Activated gamma-delta T cell (primary cell): ENCODE measurements at places on chromosomes 5 and 9.

- no peak for DNase-seq
Observed at GRCh38 chr5:7851617-7852289, 820 bp upstream of the CFAP90 start.

DNA sequence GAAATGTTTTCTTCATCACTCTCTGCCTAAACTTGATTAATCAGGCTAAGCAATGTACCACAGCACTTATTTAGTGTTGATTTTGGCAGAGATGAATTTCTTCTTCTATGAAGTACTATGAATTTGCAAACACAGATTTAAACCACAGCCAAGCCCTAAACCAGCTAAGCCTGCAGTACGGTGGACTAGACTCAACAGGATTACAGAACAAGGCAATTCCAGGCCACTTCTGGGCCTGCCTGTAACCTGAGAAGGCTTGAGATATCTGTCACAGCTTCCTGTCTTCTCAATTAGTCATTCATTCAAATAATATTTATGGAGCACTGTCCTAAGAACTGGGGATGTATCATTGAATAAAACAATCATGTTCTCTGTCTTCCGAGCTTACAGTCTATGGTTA is 32.4 kb upstream of the CAST start:
- no peak for DNase-seq

DNA sequence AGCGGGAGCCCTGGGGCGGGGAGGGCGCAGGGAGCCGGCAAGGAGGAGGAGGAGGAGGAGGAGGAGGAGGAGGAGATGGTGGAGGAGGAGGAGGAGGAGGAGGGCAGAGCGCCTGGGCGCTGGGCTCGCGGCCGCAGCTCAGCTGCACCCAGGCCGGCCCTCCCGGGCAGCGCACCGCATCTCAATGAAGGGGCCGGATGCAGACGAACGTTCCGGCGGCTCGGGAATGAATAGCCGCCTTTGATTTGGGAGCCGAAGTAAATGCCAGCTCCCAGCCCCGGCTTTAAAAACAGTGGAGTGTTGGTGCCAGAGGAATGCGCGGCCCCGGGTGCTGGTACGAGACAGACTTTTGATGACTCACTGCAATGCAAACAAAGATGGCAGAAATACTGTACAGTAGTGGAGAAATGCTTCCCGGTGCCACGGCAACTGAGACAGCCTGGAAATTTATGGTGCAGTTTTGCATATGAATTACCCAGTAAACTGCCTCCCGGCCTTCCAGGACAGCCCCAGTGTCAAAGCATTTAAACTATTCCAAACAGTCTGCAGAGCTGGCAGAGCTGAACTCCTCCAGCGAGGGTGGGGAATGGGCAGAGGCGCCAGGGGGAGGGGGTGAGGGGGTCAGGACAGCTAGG is 43.1 kb downstream of the NACC2 start:
- DNase-seq = no peak

- no peak for DNase-seq
Observed at GRCh38 chr5:31983851-31984250, 190.3 kb downstream of the GOLPH3 start.

DNA sequence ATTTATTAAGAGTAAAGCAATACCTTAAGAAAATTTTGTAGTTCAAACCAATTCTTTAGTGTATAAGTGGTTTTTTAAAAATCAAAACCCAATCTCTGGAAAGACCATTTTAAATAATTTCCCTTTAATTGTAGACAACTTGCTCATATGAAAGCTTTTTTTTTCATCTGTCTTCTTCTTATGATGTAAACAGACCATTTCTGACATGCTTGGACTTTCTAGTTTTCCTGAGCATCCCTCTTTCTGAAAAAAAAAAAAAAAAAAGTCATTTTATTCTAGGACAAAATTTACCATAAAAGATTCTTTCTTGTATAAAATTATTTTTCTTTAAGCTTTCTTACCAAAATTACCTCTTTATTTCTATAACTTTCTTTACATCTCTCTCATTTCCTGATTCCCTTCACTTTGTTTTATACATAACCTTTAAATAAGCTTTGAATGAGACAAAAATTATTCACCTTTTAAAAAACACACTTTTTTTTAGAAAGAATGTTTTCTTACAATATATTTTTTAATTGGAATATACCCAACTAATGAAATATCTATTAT is 67.5 kb downstream of the COL15A1 start:
- no peak for DNase-seq

- no peak for DNase-seq
Observed at GRCh38 chr5:174188295-174188694, 142.8 kb downstream of the NSG2 start.

DNA sequence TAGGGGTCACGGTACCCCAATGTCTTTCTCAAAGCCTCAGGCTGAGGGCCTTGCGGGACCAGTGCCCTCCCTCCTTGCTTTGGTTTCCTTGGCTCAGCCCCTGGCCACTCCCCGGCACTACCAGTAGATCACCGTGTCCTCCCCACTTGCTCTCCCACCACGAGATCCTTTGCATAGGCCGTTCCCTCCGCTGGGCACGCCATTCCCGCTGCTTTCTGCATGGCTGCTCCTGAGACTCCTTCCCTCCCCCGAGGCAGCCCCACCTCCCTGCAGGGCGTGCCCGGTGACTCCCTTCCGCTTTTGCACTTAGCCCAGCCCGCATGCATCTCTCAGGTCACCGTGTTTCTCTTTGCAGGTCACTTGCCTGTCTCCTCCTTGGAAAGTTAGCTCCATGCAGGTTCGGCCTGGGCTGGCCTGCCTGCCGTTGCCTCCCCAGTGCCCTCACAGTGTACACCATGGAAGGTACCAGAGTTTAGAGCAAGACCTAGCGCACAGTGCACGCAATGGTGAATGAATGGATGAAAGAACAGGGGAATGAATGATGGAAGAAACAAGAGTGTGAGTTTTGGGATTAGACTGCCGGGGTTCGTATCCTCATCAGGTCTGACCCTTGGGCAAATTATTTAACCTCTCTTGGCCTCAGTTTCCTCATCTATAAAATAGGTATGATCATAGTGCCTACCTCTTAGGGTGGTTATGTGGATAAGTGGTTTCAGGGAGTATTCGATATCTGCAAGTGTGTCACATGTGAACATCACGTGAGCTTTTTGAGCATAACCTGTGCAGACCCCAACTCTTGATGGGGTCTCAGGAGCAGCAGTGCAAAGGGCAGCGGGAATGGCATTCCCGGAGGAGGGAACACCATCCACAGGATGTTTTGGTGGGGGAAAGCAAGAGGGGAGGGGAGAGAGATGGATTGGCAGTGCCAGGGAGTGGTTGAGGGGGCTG is 214.3 kb downstream of the C9orf50 start:
- no peak for DNase-seq

GRCh38 chr9:89213396-89213880 is 34.8 kb upstream of the SHC3 start:
- DNase-seq = no peak

DNA sequence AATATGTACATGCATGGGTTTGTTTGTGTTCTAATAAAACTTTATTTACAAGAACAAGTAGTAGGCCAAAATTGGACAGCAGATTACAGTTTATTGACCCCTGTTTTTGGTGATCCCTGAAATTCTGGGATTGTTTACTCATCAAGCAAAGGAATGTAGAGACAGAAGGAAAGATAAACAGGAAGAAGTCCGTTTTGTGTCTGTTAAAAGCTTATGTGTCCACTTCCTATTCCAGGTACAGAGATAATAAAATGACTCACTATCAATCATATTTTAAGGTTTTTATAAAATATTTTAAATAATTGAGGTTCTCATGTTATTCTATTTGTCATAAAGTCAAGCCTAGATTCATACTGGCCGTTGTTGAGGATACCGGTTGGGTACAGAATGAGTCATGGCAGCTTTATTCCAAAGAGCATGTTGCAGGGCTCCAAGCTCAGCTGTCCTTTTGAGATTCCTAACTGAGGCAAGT is 214.9 kb upstream of the DAB2 start:
- no peak for DNase-seq

- DNase-seq = no peak
Observed at GRCh38 chr5:137856201-137856600, 11.5 kb upstream of the MYOT start.

GRCh38 chr5:77379558-77380061 is 112.5 kb downstream of the WDR41 start:
- DNase-seq = no peak

DNA sequence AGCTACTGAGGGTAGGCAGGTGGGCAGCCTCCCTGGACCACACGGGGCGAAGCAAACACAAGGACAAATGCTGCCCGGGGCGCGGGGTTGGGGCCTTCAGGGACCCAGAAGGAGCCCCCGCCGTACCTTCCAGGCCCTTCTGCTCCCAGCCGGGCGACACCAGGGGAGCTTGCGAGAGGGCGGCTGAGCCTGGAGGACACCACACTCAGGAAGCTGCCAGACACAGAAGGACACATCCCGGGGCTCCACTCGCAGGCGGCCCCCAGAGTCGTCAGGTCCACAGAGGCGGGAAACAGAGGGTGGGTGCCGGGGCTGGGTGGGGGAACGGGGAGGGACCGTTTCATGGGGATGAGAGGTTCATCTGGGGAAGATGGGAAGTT is 58.5 kb upstream of the UBAC1 start:
- DNase-seq = no peak

DNA sequence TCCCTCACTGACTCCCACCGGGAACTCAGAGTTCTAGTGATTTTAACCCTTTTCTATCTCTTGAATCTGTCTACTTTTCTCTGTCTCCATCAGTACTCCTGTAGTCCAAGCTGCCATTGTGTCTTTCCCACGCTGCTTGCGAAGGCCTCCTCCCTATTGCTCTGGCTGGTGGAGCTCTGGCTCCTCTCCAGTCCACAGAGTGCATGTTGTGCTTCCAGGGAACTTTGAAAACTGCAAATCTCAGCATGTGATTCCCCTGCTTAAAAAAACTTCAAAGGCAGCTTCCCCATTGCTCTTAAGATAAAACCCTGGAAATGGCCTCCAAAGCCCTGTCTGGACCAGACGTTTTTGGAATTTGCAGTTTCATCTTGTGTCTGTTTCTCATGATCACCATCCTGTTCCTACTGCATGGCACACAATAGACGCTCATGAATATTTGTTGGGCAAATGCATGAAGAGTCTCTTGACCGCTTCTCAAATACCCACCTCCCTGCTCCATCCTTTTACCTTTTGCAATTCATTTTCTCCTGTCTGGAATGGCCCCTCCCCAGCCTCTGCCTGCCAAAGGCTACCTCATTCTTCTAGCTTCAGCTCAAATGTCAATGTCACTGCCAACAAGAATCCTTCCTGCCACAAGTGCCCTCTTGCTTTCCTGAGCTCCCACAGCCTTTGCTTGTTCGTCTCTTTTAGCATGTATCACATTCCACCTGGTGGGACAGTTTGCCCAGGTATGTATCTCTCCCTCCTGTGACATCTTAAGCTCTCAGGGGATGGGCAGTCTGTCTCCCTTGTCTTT is 293.2 kb downstream of the ARHGAP26 start:
- DNase-seq = no peak

GRCh38 chr9:34685591-34685990 is 5.5 kb downstream of the CCL19 start:
- DNase-seq = no peak

- DNase-seq = no peak
Observed at GRCh38 chr5:73441378-73441777, 7.2 kb downstream of the FOXD1 start.

GRCh38 chr9:96299823-96300222 is 2.2 kb downstream of the HSD17B3 start:
- no peak for DNase-seq

DNA sequence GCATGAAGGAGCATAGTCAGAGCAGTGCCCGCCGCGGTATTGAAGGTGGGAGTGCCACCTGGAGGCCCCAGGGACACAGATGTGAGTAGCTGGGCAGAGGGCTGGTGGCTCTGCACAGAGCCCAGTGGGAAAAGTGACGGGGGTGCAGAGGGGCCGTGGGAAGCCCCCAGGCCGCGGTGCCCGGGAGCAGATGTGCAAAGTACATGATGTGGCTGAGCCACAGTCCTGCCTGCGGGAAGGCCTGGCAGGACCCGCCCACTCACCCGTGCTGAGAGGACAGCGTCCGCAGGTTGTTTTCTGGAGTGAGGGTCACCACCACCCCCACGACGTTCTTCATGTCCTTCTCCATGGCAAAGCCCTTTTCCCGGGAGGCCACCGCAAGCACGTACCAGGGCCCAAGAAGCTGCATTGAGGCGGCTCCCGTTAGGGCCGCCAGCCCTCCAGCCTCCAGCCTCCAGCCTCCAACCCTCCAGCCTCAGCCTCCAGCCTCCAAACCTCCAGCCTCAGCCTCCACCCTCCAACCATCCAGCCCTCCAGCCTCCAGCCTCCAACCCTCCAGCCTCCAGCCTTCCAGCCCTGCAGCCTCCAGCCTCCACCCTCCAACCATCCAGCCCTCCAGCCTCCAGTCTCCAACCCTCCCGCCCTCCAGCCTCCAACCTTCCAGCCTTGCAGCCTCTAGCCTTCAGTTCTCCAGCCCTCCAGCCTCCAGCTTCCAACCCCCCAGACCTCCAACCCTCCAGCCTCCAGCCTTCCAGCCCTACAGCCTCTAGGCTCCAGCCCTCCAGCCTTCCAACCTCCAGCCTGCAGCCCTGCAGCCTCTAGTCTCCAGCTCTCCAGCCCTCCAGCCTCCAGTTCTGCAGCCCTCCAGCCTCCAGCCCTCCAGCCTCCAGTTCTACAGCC is 914 bp downstream of the LCN6 start:
- DNase-seq = no peak

DNA sequence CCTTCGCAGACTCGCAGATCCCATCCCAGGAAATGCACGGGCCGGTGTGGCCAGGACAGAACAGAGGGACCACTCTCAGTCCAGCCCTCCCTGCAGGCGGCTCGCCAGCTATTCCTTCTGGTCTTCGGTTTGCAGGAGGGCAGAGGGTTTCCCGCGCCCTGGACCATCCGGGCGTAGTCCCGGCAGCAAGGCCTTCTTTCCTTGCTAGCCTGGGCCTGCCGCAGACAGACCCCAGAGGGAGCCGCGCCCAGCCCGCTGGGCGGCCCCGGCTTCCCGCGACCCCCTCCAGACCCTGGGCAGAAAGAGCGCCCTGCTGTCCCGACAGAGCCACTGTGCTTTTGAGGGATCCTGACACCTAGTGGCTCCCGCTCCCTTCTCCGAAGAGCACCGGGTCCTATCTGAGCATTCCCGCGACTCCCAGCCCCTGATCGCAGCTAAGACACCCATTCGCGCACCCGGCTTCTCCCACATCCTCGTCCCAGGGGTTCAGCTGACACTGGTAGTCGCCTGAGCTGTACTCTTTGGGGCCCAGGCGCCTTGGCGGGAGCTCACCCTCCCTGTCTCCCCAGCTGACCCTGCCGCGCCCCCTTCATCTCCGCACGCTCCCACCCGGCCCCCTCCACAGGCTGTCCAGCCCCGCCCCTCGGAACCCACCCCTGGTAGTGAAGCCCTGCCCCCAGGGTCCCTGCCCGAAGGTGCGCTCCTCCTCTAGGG is 1.1 kb downstream of the CFAP90 start:
- peak; percentile 18 for DNase-seq

DNA sequence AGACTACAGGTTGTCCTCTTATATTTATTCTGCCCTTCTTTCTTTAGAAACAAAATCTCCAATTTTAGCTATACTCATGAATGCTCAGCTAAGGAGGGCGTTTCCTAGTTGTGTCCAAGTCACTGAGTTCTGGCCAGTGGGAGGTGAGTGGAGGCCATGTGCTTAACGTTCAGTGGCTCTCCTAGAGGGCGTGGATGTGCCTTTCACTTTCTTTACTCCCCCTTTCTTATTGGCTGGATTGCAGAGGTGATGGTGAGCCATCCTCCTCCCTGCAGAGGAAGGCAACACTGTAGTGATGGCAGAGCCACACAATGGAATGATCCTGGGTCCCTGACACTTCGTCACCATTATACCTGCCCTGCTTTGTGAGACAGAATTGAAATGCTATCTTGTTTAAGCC is 54.6 kb downstream of the ALG2 start:
- DNase-seq = no peak
